Bladder microvascular endothelial cell (primary cell): ENCODE measurements at places on chromosomes 6 and 20. TPM values are rescaled to one million over a fixed set of nuclear protein-coding genes. Genes with fewer than 3 reads are reported as not detected.

Gene IL20RA
- 1.0 TPM in 1 of 2 replicates, not detected in the other for total RNA-seq

Gene GJA10
- total RNA-seq: not detected in 2 replicates

Gene PKIB
- total RNA-seq: 0.13 TPM in 1 of 2 replicates, not detected in the other

Gene KLHDC3
- 98.5 and 107 TPM in 2 replicates for total RNA-seq

Gene FAM217A
- not detected in 2 replicates for total RNA-seq

Gene OR2J1
- total RNA-seq: not detected in 2 replicates

Gene HUS1B
- total RNA-seq: 0.65 and 3.7 TPM in 2 replicates

Gene SIGLEC1
- not detected in 2 replicates for total RNA-seq

Gene SLC17A9
- 6.9 and 7.3 TPM in 2 replicates for total RNA-seq

Gene EGFL8
- 0.81 and 2.0 TPM in 2 replicates for total RNA-seq

Gene LATS1
- total RNA-seq: 5.2 and 12.9 TPM in 2 replicates

Gene ENPP1
- total RNA-seq: 0.31 and 0.32 TPM in 2 replicates

Gene ULBP2
- total RNA-seq: 4.7 TPM in 2 replicates

Gene DDX43
- total RNA-seq: 0.32 and 0.94 TPM in 2 replicates

Gene TMC2
- total RNA-seq: not detected in 2 replicates

Gene DEFB112
- not detected in 2 replicates for total RNA-seq

Gene ARMH2
- not detected in 2 replicates for total RNA-seq

Gene CTAGE9
- total RNA-seq: not detected in 2 replicates

Gene OR2H1
- total RNA-seq: not detected in 2 replicates

Gene HIVEP1
- 10.4 and 31.6 TPM in 2 replicates for total RNA-seq

Gene GPX5
- not detected in 2 replicates for total RNA-seq

Gene HRH3
- total RNA-seq: not detected in 2 replicates

Gene ARG1
- total RNA-seq: not detected in 2 replicates

Gene HMGN3
- 58.7 and 69.8 TPM in 2 replicates for total RNA-seq

Gene SGK2
- under 0.01 and 0.31 TPM in 2 replicates for total RNA-seq

Gene WASF1
- total RNA-seq: 4.5 and 10.4 TPM in 2 replicates

Gene COQ3
- 2.2 and 3.4 TPM in 2 replicates for total RNA-seq

Gene ABHD16B
- not detected in 2 replicates for total RNA-seq

Gene RAB32
- 59.9 and 70.1 TPM in 2 replicates for total RNA-seq

Gene ANGPT4
- total RNA-seq: not detected in 2 replicates

Gene TNFRSF6B
- 19.1 and 28.5 TPM in 2 replicates for total RNA-seq

Gene CLDN20
- total RNA-seq: not detected in 2 replicates

Gene DNMT3B
- total RNA-seq: 1.7 and 4.0 TPM in 2 replicates

Gene EBF4
- total RNA-seq: under 0.01 and 2.6 TPM in 2 replicates

Gene UBE2C
- total RNA-seq: 8.9 and 20.7 TPM in 2 replicates

Gene MBOAT1
- total RNA-seq: 4.2 and 11.8 TPM in 2 replicates

Gene CASS4
- not detected in 2 replicates for total RNA-seq

Gene AURKA
- total RNA-seq: 18.8 and 30.9 TPM in 2 replicates

Gene CHRNA4
- total RNA-seq: 0.06 TPM in 1 of 2 replicates, not detected in the other
